C1 segment of cervical spinal cord (tissue), 14 donors: ENCODE measurements at places on chromosomes 6 and 20.

DNA sequence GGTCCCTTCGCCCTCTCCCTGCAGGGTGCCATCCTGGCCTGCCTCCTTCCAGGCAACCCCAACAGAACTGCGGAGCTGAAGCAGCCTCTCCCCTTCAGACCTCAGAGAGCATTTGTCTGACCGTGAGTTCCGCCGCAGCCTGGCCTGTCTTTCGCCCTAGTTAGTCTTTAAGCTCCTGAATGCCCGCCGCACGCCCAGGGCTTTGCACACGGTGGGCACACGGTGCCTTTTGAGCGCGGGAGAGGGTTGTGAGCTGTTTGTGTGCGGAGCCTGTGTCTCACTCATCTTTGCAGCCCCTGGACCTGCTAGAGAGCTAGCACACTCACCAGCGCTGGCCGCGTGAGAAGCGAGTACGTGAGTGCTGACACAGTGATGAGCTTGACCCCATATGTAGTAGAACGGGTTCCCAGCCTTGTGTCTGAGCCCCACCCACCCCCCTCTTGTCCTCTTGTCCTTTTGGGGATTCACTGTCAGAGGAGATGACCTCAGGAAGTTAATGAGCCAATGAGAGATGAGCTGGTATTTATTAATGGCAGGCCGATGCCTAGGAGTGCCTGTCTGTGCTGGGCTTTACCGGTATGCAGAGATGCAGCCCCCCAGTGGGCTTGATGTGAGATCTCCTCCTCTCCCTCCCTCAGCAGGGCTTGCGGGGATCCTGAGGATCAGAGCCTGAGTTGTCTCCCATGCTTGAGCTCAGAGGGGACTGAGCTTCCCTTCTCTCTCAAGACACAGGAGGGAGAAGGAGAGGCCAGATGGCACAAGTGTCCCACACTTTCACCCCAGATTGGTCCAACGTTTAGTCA lies 249.2 kb downstream of the FARS2 start:
- DNase-seq = no peak

GRCh38 chr20:62970307-62971210 lies 18.1 kb downstream of the SLC17A9 start:
- no peak for DNase-seq

DNA sequence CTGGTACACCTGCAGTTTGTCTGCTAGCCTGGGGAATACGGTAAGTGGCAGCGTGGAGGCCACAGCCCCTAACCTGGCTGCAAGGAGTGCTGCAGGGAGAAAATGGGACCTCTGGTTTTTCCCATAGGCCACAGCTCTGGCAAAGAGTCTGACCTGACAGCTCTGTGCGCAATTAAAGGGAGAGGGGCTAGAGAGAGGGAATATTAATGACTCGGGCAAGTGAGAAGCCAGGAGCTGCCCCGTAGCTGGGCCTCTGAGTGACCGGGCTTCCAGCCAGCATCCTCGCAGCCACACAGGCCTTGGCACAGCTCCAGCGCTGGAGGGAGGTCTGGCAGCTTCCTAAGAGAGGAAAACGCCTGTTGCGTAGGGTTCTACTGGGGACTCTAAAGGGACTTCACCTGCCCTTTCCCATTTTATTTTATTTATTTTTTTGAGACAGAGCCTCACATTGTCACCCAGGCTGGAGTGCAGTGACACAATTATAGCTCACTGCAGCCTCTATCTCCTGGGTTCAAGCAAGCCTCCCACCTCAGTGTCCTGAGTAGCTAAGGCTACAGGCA lies 18.2 kb upstream of the OCSTAMP start:
- peak; percentile 48 for DNase-seq

DNA sequence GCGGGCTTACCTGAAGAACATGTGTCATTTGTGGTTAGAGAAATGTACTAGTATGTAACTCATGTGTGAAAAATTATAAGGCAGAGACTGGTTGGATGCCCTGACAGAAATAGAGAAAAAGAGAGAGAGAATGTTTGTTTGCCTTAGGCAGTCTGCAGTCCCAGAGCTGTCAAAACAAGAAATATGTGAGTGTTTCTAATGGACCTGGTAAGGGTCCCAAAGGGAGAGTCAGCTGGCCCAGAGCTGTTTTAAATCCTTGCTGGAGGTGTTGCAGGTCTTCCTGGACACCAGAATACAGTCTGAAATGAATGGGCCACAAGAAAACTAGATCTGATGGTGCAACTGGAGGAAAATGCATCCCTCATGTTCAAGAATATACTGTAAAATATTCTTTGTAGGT lies 158.3 kb upstream of the OGFRL1 start:
- DNase-seq = no peak

GRCh38 chr6:84462698-84463097 lies 235.3 kb upstream of the CEP162 start:
- DNase-seq = no peak

- DNase-seq = no peak
These were observed 18.2 kb upstream of the ECI2 start for GRCh38 chr6:4153514-4153985.

- DNase-seq = no peak
These were observed 57.8 kb downstream of the CDK5RAP1 start for GRCh38 chr20:33343521-33343920.

GRCh38 chr6:11654876-11655275 lies 117.3 kb downstream of the TMEM170B start:
- no peak for DNase-seq

- no peak for DNase-seq
These were observed 95.8 kb downstream of the TMEM242 start for GRCh38 chr6:157227202-157228166.

DNA sequence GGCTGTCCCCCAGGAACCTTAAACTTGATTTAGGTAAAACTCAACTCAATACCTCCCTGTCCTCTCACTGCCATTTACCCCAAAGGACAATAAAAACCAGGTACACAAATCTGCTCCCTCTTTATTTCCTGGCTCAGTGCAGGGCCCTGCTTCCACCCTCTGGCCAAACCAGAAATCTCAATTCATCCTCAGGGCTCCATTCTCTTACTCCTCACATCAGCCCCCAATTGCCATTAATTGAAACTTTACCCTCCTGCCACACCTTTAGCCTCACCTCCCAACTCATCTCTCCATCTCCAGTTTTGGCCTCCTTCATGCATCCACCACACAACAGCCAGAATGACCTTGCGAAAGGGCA lies 10.5 kb downstream of the ZBTB2 start:
- DNase-seq = no peak

DNA sequence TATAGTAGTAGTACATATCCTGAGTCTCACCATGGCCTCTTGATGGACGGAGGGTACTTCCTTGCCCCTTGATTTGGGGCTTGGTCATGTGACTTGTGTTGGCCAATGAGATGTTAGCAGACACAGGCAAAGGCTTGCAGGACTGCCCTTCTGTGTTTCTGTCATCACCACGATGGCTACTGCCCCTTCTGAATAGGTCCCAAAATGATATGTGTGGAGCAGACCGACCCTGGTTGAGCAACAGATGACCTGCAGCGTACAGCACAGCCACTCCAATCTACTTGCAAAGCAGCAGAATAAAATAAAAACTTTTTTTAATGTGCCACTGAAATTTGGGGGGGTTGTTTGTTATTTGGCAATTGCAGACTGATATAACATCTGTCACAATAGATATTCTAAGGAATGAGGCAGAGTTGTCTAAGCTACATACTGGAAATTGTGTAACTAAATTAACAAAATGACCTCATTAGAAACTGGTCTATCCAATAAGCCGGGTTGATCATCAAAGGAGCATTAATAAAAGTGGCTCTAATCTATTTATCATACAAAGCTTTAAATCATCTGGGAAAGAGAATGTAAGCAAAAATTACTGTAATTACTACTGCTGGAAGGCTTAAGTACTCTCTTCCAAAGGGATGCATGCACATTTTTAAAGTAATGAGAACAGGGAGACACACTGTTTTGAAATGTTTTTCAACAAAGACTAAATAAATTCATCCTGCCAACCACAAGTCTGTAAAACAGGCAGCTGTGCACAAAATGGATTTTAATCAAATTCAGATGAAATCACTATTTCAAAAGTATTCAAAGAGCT lies 209.5 kb downstream of the KIF16B start:
- no peak for DNase-seq

DNA sequence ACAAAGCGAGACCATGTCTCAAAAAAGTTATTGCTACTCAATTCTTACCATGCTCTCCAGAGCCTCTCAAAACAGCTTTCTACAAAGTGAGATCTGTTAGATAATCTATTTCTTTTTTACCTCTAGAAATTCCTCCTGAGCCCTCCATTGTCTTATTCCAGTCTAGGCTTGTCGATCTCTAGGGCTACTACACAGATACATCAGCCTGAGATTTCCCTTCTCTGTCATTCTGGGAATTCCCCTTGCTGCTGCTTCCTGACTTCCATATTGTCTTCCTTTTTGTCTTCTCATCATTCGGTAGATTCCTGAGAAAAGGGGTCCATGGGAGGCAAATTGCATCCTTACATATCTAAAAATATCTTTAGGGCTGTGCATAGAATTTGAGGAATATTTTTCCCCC lies 75.6 kb upstream of the GNRH2 start:
- DNase-seq = no peak

DNA sequence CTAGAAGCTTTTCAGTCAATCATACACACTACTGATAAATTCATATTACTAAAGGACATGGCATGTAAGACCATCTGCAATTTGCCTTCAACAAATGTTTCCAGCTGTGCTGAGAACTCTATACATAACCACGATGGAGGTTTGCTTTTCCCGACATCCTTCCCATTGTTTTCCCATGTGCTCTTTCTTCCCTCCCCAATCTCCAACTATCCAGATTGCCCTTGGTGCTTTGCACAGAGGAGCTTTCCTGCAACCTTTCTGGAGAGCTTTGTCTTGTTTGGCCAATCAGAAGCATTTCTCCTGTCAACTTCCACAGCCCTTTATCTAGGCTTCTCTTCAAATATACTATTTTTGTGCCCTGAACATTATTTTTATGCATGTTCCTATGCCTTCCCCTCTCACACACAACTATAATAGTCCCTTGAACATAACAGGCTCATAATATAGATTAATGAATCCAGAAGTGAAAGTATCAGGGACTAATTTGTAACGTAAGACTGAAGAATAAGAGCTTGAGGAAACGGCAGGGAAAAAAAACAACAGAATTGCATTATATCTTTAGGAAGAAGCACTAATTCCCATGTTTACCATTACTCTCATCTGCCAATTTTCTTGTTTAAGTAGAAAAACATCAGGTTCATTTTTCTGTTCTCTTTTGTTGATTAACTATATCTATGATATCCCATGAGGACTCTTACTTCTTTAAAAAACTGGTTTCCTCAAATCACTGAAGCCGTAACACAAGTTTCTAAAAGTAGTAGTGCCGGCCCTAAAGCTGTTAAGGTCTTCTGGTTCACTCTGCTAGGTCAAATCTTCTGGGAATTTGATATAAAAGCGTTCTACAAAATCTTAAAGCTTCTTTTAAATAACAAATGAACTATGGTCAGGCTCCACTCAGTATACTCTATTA lies 20.1 kb downstream of the SMLR1 start:
- no peak for DNase-seq

- no peak for DNase-seq
These were observed 43.6 kb downstream of the REPS1 start for GRCh38 chr6:138944412-138944811.

DNA sequence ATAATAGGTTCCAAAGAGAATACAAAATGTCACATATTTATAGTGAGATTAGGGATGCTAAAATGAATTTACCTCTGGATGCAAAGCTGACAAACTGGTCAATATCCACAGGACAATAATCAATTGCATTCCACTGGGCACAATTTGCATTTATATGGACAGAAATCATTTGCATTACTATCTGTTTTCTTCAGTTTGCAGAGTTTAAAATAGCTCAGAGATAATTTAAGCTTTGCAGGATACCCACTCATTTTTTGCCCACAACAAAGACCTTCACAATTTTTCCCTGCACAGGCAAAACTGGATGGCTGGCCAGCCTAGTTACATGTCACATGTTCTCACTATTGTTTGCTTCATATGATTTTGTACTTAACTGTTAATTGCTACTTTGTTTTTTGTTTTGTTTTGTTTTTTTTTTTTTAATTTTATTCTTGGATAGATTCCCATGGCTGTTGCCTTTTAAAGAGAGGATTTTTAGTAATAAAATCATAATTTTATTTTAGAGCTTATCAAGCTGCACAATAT lies 483.5 kb downstream of the UTRN start:
- no peak for DNase-seq

DNA sequence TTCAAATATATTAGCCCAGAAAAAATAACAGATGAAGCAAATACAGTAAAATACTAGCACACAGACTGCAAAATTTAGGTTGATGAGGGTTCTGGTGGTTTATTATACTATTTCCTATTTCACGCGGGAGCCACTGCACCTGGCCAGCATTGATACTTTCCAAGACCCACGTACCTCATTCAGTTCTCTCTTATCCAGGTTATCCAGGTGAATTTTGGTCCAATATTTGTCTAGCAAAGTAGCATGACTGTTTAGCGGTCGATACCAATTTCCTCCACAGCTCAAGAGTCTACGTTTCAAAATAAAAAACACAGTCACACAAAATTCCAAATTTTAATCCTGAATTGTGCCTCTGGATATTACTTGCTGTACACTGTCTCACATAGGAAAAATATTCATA lies 34.8 kb downstream of the MDN1 start:
- no peak for DNase-seq

GRCh38 chr20:4720041-4720976 lies 1.4 kb upstream of the PRND start:
- peak; percentile 66 for DNase-seq

GRCh38 chr20:17438436-17439039 lies 92.6 kb downstream of the BFSP1 start:
- no peak for DNase-seq

DNA sequence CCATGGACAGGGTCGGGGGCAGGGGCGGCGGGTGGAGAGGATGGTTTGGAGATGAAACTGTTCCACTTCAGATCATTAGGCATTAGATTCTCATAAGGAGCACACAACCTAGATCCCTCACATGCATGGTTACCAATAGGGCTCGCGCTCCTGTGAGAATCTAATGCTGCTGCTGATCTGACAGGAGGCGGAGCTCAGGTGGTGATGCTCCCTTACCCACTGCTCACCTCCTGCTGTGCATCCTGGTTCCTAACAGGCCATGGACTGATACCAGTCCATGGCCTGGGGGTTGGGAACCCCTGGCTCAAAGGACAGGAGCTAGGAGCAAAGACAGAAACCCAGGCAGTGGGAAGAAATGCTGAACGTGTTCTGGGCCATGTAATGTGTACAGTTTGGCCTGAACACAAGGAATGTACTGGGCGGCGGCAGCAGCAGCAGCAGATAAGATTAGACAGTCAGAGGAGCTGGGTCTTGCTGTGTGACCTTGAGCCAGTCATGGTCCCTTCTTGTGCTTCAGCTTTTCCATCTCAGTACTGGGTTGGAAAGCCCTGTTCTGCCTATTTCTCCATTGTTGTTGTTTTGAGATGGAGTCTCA lies 4.7 kb upstream of the SPAG4 start:
- DNase-seq = no peak

DNA sequence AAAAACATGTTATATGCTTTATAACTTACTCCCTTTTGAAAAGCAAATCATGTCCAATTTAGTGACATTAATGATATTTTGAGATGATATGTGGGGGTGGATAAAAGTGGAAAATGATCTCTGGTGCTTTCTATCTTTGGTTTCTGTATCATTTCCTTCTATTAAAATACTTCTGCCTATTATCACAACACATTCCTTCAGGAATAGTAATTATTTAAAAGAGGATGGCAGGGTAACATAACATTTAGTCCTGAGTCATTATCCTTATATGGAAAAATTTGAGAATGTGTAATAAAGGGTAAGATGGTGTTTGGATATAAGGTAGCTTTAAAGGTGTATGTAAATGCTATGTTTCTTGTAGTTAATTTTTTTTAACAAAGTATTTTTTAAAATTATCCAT lies 657.7 kb downstream of the PHF3 start:
- DNase-seq = no peak
